Foreskin keratinocyte (primary cell): ENCODE measurements at places on chromosomes 6 and 20. TPM values are rescaled to one million over a fixed set of nuclear protein-coding genes. Genes with fewer than 3 reads are reported as not detected.

GRCh38 chr6:130575971-130576370 lies 210.2 kb downstream of the TMEM200A start:
- no peak for DNase-seq

DNA sequence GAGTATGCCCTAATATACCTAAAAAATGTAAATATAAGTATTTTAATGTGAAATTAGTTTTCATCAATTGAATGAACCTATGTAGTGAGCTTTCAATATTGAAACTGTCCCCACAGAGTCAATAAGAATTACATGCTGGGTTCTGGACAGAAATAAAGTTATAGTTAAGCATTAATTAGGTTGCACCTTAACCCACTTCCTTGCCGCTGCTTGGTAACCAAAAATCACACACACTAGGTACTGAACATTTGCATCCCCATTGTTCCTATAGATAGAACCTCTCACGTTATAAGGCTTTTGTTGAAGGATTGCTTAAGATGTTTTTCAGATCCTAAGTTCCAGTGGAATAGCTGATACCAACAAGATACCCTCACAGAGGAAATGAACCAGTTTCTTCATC lies 237.1 kb upstream of the OPRM1 start:
- DNase-seq, result no peak

- no peak for DNase-seq
Observed at GRCh38 chr6:29958921-29959320, 16.6 kb downstream of the HLA-A start.

- DNase-seq, result no peak
Observed at GRCh38 chr20:44319839-44320422, 8.9 kb upstream of the FITM2 start.

DNA sequence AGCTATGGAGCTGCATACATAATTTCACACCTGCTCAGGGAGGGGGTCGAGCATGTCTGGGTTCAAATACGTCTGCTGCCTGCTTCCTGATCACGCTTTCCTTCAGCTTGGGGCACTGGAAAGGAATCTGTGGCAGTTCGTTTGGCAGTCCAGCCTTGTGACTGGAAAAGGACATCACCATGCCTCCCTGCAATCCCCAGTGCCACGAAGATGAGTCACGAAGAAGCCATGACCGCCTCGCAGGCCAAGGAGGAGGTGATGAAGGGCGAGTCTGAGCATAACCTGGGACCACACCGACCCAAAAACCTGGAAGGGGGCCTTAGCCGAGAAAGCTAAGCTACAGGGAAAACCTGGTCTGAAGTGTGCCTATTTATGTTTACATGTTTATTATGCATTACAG lies 13.1 kb downstream of the JAG1 start:
- no peak for DNase-seq

DNA sequence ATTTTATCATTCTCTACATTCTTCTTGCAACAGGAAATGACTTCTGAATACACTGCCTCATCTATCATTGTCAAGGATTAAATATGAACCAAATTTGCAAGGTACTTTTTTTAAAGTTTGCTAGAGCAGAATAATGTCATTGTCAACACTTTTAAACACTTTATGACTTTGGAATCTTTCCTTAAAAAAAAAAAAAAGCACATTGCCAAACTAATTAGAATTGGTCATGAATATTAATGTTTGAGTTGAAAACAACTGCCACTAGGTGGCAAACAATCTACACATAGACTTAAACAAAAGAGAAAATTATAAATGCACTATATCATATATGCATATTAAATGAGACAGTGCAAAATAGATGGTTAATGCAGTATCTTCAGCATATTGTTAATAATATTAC lies 32.5 kb upstream of the TMEM244 start:
- no peak for DNase-seq

DNA sequence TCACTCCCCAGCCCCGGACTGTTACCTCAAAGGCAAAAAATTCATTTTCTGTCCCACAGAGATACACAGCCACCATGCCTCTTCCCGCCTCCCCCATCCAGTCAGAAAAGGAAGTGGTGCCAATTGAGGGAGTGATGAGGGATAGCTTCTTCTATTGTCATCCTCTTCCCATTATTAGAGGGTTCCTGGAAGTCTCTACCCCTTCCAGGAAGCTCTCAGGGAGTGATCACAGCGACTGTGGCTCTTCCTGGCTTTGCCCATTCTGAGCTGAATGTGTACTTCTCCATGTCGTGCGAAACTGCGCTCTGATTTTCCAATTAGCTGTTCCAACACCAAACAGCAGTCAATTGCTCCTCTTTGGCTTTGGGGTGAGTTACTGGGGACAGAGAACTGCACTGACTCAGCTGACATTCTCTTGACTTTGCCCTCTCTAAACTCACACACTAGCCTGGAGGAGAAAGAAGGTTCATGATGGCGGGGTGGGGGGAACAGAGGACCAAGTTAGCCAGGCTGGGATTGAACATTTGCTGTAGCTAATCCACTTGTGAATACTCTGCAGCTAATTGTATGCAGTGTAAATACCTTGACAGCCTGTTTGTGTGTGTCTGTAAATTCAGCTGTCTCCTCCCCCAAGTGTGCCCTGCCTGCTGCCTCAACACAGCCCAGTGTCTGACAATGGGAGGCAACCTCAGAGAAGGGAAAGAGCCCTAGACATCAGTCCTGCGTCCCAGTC lies 2.4 kb upstream of the MDGA1 start:
- no peak for DNase-seq

DNA sequence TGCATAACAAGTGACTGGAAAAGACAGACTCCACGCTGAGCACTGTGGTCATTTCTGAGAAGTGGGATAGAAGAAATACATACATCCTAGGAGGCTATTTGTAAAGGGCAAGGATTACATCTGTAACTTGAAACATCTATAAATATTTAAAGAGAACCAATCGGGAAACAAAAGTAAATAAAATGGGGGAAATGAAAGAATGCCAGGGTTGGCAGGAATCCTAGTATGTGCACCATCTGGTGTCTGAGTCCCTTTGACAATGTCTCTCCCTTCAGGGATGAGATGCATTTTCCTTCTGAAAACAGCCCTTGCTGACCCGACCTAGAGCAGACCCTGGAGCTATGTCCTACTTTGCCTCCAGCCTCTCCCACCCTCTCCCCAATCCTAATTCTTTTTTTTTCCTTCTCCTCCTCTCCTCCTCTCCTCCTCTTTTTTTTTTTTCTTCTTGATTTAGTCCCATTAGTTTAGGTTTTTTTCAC lies 53.2 kb downstream of the VSTM2L start:
- DNase-seq, result no peak

GRCh38 chr6:151054306-151054705 lies 185.5 kb upstream of the AKAP12 start:
- no peak for DNase-seq

DNA sequence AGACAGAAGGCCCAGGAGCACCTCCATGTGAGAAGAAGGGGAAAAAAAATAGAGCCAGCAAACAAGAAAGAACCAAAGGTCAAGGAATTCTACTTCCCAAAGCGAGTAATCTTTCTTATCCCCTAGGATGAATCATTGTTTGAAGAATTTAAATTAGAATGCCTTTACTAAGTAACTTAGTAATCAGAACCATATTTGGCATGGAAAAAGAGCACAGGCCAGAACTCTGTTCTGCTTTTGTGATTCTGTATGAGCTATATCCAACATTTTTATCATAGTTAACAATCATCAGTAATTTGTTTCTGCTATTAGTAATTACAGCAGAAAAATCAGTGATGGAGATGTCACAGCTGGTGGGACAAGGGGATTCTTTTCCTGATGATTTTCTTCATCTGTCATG lies 228.8 kb upstream of the FAM83B start:
- no peak for DNase-seq

DNA sequence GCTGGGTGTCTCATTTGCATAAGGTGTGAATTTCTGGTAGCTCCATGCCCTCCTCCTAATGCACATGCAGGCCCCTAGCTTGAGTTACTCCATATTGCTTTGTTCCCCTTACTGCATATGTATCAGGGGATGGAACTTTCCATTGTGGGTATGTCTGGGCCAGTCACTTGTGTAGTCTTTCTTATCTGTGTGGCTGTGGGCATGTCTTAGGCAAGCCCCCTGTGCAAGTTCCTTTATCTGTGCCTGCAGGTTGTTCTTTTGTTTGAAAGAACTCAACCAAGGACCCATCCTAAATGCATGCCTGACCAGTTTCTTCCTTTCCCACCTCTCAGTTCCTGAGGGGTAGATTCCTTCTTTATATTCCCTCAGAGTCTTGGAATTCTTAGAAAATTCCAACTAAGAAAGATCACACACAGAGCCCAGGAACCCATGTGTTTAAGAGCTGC lies 23.6 kb downstream of the MBOAT1 start:
- DNase-seq, result no peak

GRCh38 chr20:62349556-62350097 lies 17.5 kb downstream of the LAMA5 start:
- DNase-seq, result no peak

Gene SLC4A11
- 11.3 TPM in 2 replicates for total RNA-seq

Gene HMGCLL1
- not detected in 2 replicates for total RNA-seq

Gene FAM217B
- 13.7 and 14.7 TPM in 2 replicates for total RNA-seq
